ENCODE measurements at places on chromosomes 16 and 17. TPM values are rescaled to one million over a fixed set of nuclear protein-coding genes. Genes with fewer than 3 reads are reported as not detected.

DNA sequence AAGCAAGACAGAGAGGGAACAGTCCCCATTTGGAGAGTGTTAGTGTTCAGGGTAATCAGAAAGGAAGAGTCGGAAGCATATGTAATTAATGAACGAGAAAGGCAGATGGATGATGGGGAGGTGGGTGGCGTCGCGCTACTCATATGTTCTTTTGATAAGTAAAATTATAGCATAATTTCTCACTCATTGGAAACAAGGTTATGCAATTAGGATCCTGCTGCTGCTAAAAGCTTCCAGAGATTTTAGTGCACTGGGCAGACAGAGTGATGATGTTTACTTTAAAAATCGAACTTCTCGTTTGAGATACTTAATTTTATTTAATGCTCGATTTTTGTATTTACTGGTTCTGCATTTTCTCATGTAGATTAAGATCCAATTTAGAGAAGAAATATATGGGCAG, 96.2 kb downstream of the PRKCA start:
- DNase-seq: no peak

DNA sequence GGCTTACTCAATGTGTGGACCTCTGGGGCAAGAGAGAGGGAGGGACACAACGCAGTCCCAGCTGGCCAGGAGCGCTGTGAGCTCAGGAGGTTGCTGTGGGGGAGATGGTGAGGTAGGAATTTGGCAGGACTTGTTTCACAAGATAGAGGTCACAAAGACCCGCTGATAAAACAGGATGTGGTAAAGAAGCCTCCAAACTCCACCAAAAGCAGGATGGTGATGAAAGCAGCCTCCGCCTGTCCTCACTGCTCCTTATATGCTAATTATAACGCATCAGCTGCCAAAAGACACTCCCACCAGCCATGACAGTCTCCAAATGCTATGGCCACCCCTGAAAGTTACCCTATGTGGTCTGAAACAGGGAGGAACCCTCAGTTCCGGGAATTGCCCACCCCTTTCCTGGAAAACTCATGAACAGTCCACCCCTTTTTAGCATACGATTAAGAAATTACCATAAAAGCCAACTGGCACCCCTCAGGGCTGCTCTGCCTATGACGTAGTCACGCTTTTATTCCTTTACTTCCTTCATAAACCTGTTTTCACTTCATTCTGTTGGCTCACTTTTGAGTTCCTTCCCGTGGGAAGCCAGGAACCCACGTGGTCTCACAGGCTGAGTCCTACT, 5.3 kb upstream of the EIF4A3 start:
- DNase-seq: no peak

TUBG2 gene
- 15.3 TPM for polyA plus RNA-seq

ZBTB4 gene
- polyA plus RNA-seq: 35.3 TPM

DNA sequence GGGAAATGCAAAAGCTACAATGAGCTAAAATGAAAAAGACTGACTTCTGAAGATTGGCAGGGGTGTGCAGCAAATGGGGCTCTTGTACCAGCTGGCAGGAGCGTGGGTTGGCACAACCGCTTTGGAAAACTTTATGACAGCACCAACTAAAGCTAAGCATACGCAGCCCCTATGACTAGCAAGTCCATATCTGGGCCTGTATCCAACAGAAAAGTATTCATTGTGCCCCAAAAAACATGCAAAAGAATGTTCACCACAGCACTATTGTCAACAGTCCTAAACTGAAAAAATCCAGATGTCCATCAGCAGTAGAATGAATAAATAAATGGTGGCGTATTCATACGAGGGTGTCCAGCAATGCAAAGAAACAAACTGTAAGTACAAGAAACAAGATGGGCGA, 22.6 kb upstream of the ITGA3 start:
- DNase-seq: no peak

PHOSPHO1 gene
- polyA plus RNA-seq: 1.3 TPM

ITPRIPL2 gene
- 7.2 TPM for polyA plus RNA-seq

- no peak for DNase-seq
Observed at GRCh38 chr17:47914306-47914948, 18.4 kb downstream of the SP2 start.

SREBF1 gene
- polyA plus RNA-seq: 22.1 TPM

UBALD1 gene
- 33.9 TPM for polyA plus RNA-seq

CIBAR2 gene
- polyA plus RNA-seq: not detected

GRCh38 chr16:54286366-54287130, at the start of gene IRX3:
Gene IRX3, minus strand, starts transcription at chr16:54286787. Its CDS starts 737 bp downstream, at chr16:54286050.
- DNase-seq: peak; percentile 90

MPP3 gene
- 40.0 TPM for polyA plus RNA-seq

IGF2BP1 gene
- not detected for polyA plus RNA-seq

DNA sequence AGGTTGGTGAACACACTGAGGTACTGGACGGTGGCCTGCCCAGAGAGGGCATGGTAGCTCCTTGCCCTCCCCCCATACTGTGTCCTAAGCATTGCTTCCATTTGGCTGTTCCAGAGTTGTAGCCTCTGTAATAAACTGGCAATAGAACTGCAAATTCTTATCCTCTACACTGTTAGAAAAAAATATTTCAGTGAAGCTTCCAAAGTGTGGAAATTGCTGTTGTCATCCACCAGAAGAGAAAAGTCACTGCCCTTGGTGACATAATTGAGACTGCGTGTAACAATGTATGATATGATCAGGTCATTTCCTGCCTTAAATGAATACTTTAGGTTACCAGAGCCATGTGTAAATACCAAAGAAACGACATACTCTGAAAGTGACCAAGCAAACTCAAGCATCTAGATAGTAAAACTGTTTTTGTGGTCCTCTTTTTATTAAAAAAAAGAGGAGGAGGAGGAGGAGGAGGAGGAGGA, 65.9 kb downstream of the CEP95 start:
- DNase-seq: no peak

DNA sequence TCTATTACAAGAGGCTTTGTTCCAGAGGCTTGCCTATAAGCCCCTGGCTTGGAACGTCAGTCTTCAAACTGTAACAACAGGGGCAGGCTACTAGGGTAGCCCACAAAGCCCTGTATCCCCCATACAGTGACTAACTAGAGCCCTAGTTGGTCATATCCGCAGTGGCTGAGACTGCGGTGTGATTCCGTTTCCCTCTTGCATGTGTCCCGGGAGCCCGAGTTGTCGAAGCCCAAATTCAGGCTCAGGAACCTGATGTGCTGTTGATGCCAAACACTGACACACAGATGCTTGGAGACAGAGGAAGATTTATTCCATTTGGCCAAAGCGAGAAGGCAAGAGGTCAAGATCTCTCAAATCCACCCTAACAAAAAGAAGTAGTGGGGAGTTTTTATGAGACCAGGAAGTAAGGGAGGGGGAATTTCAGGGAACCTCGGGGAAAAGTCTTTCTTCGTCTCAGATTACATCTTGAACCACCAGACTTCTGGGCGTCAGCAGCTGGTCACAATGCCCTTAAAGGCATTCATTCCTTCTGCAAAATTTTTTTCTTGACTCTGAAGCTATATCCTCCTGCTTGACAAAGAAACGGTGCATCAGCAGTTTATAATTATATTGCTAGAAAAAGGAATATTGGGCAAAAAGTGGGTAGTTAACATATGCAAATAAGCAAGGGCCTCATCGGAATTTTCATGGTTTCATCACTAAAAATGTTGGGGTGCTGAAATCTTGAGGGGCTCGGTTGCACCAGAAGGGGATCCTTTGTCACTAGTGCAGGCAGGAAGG, 879 bp downstream of the SLFN5 start:
- DNase-seq: peak; percentile 61

GRCh38 chr17:62631936-62632924, 4.8 kb downstream of the MRC2 start:
- no peak for DNase-seq

ZNRF1 gene
- 12.8 TPM for polyA plus RNA-seq

DNA sequence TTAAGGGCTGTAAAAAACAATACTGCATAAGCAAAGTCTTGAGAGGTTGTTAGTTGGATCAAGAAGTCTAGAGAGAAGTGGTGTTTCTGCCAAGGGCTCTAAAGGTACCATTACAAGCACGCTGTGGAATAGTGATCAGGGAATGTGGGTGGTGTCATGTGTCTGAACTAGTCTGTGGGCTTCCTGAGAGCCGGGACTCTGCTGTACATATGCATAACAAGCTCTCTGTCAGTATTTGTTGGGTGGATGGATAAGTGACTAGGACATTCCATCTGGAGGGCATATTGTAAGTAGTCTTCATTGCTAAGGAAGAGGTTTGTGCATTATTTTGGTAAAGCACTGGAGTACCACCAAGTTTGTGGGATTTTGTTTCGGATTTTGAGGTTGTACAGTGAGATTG, 209.5 kb downstream of the LGALS9B start:
- no peak for DNase-seq

Measured in heart left ventricle (tissue), 16 donors.